ENCODE measurements at places on chromosomes 1 and 21.

DNA sequence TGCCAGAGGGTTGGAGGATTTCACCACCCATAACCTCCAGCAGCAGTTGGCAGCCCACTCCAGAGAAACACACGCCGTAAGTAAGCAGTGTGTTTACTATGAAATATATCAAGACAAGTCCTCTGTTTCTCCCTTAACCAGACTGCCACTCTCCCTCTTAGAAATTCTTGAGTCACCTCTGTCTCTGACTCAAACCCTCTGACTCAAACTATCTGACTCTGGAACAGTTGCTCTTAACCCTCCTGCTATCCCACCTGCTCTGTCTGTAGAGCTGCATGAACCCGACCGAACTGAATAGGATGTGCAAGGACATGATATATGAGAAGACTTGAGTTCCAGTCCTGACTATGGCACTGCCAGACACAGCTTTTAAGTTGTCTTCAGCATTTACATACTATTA lies 14.1 kb downstream of the INPP5B start:
- no peak for DNase-seq

GRCh38 chr1:3857791-3858129 lies 484 bp downstream of the DFFB start:
- DNase-seq = no peak

DNA sequence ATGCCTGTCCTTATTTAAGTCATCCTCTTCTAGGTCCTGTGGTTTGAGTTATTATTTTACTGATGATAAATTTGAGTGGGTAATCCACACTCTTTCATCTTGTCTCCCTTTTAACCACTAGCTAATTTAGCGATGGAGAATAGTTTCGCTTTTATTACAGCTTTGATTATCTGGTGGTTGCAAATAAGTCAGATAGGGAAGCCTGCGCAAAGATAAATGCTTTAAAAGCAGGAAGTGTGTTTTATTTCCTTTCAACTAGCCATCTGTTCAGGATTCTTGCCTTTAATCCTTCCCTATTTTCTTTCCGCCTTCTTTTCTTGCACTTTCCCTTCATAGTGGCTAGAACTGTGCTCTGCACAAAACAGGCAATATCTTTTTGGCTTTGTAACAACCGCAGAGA lies 129.0 kb downstream of the TGFB2 start:
- no peak for DNase-seq

- DNase-seq = no peak
Measured at GRCh38 chr1:100234432-100234831, 15.2 kb downstream of the DBT start.

GRCh38 chr1:209791920-209792319 lies 7.6 kb upstream of the C1orf74 start:
- DNase-seq = no peak

GRCh38 chr1:220776720-220777326 lies 9.9 kb upstream of the MTARC1 start:
- peak; percentile 24 for DNase-seq

DNA sequence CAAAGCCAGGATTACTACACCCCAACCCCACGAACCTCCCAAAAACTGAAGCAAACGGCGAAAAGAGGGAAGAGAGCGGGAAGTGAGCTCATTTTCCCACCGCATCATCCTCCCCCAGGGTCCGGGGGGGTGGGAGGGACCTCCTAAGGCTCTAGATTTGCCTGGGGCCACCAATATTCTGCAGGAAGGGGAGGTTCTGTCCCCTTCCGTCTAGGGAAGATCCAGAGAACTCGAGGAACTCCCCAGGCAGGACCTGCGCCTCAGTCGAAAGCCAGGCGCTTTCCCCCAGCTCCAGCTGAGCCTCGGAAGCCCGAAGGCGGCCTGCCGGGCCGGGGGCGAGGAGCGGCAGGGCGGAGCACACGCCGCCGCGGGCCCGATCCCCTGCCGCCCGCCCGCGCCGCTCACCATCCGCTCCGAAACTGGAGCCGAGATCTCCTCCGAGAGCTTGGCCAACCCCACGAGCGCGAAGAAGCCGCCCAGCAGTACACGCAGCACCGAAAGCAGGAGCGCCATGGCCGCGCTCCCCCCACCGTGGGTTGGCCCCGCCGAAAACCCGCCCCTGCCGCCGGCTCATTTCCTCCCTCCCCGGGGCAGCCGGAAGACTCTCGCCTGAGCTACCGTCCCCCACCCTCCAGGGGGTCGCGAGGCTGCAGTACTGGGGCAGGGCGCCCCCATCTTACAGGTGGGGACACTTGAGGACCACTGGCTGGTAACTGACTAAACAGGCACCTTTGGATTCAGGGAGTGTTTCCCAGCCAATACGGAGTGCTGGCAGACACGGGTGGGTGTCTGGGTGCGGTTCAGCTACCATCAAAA lies at the start of gene TMEM35B:
TMEM35B (minus strand) TSS at position 555 of the 816 bp plus-strand sequence; CDS start at position 513, 42 bp downstream.
- DNase-seq = peak; percentile 54

DNA sequence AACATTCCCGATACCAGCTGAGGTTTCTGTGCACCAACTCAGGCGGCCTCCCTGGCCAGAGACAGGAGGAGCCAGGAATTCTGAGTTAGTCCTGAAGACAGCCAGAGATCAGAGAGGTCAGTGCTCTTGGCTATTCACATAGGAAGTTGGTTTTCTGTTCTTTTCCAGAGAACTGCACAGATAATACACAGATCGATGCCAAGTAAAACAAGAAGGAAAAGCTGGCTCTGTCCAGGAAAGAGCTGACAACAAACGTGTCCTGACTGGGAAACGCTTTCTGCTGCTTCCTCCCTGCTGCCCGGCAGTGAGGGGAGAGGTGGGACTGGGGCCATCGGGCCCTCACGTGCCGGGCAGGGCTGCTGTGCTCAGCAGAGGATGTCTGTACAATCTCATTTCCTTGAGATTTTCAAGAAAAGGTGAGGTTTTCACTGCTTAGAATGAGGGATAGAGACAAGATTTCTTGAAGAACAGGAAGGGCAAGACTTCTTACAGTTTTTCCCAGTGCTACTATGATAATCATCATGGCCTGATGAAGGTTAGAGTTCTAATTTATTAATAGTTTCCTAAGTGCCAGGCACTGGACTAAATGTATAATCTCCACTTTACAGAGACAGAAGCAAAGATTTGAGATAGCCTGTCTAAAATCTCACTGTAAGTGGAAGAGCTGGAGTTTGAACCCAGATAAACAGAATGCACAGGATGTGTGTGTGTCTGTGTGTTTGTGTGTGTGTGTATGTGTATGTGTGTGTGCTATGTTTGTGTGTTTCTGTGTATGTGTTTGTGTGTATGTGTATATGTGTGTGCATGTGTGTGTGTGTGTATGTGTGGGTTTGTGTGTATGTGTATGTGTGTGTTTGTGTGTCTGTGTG lies 211.0 kb upstream of the RAB4A start:
- DNase-seq = no peak

- DNase-seq = no peak
Measured at GRCh38 chr1:34750610-34751009, 4.2 kb upstream of the GJB5 start.

DNA sequence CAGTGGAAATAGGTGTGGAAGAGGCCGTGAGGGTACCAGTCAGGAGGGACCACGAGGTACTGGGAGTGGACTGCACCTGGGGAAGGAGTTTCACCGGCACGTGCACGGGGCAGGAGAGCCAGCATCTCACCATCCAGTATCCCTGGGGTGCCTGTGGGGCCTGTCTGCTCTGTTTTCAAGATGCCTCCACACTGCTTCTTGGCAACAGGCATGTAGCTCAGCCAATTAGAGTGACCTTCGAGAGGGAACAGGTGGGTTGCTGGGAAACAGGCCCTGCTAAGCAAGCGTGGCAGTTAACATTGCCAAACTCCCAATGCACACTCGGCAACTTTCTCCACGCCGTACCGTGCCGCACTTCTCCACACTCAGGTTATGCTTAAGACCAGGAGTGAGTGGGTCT lies 17.7 kb downstream of the KCNC4 start:
- DNase-seq = no peak

DNA sequence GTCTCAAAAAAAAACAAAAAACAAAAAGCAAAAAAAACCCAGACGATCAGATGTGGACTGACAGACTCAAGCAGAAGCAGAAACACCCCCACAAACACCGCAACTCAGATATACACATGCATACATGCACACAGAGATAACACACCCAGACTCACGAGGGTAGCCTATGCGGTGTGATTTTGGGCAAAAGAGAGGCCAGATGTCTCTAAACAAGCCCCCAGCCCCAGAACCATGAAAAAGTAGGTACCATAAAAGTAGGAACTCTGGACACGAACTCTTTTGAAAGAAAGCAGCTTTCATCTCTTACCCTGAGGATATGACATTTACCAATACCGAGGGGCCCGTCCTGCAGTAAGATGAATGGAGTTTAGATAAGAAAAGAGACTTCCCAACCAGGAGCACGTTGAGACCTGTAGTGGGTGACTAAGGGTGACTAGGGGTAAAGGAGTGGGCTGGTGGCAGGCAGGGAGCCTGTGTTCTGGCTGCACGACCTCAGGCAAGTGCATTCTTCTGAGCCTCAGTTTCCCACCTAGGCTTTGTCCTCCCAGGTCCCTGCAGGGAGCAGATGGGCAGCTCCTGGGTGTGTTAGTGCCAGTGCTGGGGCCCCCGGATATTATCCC lies 1.5 kb upstream of the TINAGL1 start:
- no peak for DNase-seq

- no peak for DNase-seq
Measured at GRCh38 chr21:38925923-38926322, 120.2 kb downstream of the ETS2 start.

- DNase-seq = no peak
Measured at GRCh38 chr1:101088431-101088830, 62.8 kb upstream of the DPH5 start.

DNA sequence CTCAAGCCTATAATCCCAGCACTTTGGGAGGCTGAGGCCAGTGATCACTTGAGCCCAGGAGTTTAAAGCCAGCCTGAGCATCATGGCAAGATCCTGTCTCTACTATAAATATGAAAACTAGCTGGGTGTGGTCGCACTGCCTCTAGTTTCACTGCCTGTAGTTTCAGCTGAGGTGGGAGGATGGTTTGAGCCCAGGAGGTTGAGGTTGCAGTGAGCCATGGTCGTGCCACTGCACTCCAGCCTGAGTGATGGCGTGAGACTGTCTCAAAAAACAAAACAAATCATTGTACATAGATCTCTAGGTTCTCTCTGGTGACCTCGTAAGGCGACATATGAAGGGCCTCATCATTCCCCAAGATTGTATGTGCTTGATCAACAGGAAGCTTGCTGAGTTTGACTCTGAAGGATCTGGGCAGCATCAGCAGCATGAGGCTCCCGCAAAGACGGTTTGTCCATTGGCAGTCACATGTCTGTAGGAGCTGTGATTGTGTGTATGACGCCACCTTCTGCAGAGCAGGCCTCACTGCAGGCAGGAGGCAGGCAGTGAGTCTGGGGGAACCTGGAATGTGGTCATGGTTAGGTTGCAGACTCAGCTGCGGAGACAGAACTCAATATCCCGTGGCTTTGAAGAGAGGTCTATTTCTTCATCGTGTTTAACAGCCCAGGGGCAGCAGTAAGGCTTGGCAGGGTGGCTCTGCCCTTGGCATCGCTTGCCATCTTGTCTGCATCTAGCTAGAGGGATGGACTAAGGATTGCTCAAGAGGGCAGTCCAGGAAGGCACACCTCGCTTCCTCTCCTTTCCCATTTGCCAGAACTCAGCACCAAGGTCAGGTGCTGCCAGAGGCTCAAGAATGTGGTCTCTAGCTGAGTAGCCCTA lies 14.0 kb downstream of the ATP5PO start:
- DNase-seq = no peak

GRCh38 chr1:169859001-169859400 lies 34.7 kb downstream of the SCYL3 start:
- no peak for DNase-seq
